CD4-positive, alpha-beta T cell treated with Interleukin-17A for 4 hours (primary cell): ENCODE measurements at places on chromosomes 3 and 15.

DNA sequence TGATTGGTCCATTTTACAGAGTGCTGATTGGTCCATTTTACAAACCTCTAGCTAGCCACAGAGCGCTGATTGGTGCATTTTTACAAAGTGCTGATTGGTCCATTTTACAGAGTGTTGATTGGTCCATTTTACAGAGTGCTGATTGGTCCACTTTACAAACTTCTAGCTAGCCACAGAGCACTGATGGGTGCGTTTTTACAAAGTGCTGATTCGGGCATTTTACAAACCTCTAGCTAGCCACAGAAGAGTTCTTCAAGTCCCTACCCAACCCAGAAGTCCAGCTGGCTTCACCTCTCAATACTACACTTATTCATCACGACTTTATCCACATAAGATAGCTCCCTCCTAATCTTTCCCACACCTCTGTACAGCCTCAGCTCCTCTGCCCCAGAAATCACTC lies 899.8 kb downstream of the TUSC7 start:
- DNase-seq: no peak

GRCh38 chr15:91895051-91895450 lies 41.5 kb downstream of the SLCO3A1 start:
- DNase-seq: no peak

GRCh38 chr15:63136742-63137141 lies 15.1 kb downstream of the LACTB start:
- no peak for DNase-seq

DNA sequence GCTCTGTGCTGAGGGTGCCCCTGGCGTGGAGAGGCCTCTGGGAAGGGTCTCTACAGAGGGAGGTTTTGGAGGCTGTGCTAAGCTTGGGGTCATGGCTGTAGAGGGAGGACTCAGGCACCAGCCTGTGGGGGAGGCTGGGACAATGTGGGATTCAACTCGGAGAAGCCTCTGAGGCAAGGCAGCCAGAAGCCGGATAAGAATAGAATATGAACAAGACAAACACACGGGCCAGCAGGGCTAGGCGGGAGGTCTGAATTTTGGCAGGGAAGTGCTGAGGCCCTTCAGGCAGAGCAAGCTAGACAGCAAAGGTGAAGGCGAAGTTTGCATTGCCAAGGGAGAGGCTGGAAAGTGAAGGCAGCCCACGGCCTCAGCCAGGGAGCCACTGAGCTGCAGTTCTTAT lies 612.1 kb upstream of the NR2F2 start:
- no peak for DNase-seq

GRCh38 chr3:62888778-62889177 lies 13.6 kb upstream of the CADPS start:
- DNase-seq: no peak

DNA sequence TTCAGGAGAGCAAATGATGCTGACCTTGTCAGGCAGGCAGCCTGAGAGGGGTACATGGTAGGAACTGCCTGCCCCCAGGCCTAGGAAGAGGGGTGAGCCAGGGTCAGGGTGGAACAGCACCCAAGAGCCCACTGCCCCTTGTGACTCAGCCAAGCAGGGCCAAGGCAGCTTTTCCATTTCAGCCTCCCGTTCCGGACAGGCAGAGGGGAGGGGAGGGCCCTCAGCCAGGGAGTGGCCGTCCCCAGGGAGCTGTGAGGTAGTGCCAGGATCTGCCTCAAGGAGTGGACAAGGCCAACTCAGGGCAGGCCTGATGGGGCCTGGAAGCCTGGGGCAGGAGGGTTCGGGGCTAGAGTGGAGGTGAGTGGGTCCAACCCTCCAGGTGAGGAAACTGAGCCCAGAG lies 5.1 kb upstream of the ANKRD63 start:
- no peak for DNase-seq
